ENCODE measurements at places on chromosomes 5 and 9.

GRCh38 chr9:110650261-110650660 lies 18.3 kb upstream of the MUSK start:
- DNase-seq = peak; percentile 44

GRCh38 chr5:76601470-76601869 lies 21.7 kb downstream of the F2RL2 start:
- DNase-seq = peak; percentile 55

DNA sequence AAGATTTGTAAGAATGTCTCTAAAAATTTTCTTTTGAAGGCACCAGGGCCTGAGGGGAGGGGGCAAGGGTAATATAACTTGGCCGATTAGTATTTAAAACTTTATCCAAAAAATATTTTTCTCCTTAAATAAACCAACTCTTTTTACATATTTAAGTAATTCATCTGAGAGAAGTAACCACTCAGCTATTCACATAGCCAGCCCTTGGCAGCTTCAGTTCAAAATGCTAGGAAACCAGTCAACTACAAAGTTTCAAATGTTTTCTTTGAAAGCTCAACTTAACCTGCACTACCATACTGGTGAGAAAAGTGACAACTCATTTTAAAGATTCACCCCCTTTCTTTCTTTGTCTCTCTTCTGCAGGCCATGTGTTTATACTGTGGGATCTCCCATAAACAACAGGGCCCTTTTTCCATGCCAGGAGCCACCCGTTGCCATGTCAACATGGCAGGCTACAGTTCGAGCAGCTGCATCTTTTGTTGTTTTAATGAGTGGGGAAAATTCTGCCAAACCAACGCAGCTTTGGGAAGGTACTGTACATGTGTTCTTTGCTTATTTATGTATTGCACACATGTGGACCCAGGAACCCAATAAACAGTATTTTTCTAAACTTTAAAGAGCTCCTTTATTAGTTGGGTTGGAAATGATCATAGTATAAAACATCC lies 46.3 kb downstream of the AOPEP start:
- peak; percentile 24 for DNase-seq

GRCh38 chr5:149415066-149415967 lies 36.2 kb upstream of the IL17B start:
- no peak for DNase-seq

GRCh38 chr9:98485706-98486105 lies 223.0 kb downstream of the GABBR2 start:
- no peak for DNase-seq

- DNase-seq = no peak
These were observed 44.5 kb upstream of the CDH6 start for GRCh38 chr5:31148959-31149475.

GRCh38 chr5:155554500-155554899 lies 540.9 kb downstream of the KIF4B start:
- DNase-seq = no peak

GRCh38 chr9:20322212-20322611 lies 300.1 kb downstream of the MLLT3 start:
- DNase-seq = no peak

- peak; percentile 65 for DNase-seq
These were observed 561.3 kb upstream of the WWC1 start for GRCh38 chr5:167730121-167730520.

DNA sequence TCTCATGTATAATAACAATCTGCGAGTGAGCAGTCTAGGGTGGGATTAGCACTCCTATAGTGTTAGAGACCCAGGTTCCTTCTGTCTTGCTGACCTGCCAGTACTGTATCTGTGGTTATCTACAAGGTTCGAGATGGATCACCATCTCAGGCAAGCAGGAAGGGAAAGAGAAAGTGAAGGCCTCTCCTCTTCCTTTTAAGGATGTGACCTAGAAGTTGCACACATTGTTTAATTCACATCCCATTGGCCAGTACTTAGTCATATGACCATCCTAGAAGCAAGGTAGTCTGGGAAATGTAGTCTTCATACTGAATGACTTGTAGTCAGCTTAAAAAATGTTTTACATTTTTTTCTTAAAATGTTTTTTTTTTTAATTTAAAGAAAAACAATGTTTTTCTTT lies 168.6 kb downstream of the CARTPT start:
- DNase-seq = peak; percentile 51

DNA sequence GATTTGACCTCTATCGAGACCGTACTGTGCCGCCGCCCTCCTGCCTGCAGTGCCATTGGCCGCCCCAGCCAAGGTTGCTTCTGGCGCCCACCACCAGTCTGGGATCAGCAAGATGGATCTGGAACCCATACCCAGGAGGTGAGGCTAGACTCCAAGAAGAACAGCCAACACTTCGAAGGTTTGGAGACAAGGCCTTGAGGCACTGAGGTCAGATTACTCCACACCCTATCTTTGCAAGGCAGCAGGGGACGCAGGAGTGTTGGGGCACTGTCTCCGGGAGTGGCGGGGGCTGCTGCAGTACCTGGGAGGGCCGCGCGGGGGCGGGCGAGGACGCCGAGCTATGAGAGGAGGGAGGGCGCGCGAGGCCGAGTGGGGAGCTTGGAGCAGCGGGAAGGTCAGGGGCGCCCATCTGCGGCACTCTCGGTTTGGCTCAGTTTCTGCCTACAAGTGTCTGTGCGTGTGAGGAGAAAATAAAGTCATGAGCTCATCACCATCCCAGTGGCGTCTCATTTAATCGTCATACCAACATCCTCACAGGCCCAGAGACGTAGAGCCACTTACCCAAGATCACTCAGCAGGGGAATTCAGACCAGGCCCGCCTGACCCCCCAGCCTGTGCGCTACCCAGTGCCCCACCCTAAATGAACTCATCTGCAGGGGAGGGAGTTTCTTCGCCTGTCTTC lies 20.5 kb upstream of the PSD2 start:
- DNase-seq = no peak

- no peak for DNase-seq
These were observed 2.6 kb upstream of the GRIN1 start for GRCh38 chr9:137136261-137136880.

DNA sequence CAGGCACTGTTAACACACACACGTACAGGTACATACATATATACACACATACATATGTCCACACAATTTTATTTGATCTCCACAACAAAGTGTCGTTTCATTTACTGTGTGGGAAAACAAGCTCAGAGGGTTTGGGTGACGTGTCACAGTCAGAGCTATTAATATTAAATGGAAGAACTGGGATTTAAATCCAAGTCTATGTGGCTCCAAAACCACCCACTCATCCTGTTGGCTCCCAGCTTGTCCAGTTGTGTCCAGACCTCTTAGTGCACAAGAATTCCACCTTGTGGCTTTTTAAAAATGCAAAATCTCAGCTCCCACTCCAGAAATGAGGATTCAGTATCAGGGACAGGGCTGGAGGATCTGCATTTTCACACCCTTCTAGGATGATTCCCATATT lies 52.3 kb upstream of the PTPDC1 start:
- no peak for DNase-seq
